ENCODE measurements at places on chromosomes 4 and X.

- no peak for DNase-seq
These were observed 4.2 kb upstream of the CFP start for GRCh38 chrX:47633689-47634590.

DNA sequence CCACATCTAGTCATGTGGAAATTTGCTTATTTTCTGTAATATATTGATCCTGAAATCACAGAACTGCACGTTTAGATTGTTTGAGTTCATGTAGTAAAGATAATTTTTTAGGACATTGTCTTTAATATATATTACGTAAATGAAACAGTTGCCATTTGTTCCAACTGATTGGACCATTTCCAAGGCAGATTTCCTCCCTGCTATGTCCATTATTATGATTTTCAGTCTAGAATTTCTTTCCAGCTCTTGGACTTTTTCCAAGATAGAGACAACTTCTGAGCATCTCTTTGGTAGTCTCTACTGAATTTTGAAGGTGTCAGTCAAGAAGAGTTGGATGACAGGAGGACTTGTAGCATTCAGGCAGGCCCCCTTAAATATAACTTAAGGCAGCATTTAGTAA, 94.6 kb downstream of the STIM2 start:
- DNase-seq, result no peak

- DNase-seq, result peak; percentile 28
These were observed 797 bp downstream of the CD99L2 start for GRCh38 chrX:150897421-150898320.

DNA sequence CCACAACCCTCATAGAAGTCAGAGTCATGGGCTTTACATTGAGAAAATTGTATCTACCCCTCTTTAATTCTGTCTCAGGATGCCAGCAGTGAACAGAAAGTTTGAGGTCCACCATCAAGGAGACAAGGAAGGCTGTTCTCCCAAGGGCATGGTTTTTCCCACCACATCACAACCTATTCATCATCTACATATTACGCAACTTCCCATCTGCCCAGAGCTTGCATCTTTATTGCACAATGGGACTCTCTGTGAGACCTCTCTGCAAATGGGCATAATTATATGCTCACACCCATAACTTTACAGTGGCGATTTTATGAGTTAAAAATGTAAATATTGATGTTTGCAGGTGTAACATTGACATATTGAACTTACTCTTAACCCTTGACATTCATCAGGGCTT, 38.9 kb downstream of the PAGE2 start:
- DNase-seq, result no peak

DNA sequence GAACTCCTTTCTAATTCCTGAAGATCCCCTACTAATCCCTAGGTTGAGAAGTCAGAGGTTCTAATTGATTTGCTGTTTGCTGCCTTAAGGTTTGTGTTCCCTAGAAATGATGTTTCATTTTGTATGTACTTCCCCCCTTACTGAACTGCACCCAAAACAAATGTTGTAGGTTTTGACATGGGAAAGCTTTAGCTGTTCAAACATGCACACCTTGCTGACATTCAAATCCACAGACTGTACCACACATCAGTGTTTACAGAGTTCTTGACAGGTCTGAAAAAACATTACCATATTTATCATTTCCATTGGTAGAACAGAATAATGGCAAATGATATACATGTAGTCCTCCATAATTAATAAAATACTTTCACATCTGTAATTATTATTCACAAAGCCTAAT, 18.2 kb downstream of the EGF start:
- DNase-seq, result no peak

DNA sequence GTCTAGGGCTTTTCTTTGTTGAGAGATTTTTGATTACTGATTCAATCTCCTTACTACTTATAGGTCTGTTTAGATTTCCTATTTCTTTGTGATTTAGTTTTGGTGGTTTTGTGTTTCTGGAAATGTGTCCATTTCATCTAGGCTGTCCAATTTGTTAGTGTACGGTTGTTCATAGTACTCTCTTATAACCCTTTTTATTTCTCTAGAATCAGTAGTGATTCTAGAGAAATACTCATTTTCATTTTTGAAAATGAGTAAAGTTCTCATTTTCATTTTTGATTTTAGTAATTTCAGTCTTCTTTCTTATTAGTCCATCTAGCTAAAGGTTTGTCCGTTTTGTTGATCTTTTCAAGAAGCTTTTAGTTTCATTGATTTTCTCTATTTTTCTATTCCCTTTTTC, 7.5 kb downstream of the IL13RA1 start:
- no peak for DNase-seq

DNA sequence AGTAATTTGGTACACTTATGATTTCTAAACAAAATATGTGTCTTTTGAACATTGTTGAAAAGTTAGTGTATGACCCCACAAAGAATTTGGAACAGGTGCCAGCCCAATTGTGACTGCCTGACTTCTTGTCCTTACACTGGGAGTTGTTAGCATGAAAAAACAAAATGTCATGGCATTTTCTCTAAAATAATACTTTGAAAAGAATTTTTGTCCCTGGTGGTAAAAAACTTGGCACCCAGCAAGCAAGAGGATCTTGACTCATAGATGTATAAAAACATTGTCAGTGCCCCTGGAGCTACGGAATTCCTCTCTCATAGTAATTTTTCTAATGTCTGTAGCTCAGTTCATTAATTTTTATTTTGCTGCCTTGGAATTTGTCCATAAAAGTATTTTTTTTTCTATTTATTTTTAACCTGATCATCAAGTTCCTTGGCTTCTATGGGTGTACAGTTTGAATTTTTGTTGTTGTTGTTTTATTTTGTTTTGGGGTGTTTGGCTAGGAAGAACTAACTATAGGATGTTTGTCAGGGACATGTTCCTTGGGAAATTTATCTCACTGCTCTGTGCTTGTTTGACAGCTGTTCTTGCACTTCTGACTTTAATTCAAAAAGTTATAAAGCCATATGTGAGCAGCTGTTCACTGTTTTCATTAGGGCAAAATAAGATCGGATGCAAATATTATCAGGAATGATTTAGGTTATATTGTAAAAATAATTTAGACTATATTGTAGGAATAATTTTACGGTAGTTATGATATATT, 95.4 kb upstream of the NUDT6 start:
- no peak for DNase-seq

Data from T-helper 2 cell (primary cell).